Activated CD4-positive, alpha-beta memory T cell treated with anti-CD3 and anti-CD28 coated beads for 36 hours (primary cell): ENCODE measurements at places on chromosomes 3 and 15.
A peak's percentile ranks its signal among the peaks of the same experiment; 100 is the strongest.

DNA sequence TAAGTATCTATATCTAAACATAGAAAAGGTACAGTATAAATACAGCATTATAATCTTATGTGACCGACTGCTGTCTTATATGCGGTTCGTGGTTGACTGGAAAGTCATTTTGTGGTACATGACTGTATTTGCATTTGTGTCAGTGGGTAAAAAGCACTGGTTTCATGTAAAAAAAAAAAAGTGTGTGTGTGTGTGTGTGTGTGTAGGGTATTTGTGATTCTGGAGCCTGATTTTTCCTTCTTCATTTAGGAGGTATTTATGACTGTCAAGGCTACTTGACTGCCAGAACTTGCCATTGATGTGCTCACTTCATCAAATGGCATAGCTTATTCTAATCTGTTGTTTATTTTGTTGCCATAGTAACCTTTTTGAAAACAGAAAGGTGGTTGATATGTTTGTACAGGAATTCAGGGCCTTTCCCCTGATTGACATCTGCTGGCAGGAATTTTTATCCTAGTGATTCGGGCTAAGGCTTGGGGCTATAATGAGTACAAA lies 63.2 kb downstream of the AKAP13 start:
- no peak for DNase-seq

DNA sequence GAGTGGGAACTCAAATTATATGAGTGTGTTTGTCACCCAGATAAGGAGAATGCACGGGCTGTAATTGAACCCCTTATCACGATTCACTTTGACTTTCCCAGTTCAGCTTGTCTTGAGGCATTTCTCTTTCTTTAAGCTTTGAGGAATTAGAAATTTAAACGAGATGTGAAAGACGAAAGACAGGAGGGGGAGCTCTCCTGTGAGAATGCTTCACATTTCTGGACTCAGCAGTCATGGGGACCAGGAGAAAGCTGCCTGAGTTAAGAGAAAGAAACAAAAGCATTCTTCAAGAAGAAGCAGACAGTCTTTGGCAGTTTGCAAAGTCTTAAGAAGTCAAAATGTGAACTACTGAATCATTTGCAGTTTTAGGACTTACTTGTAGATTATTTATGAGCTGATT lies 205.6 kb downstream of the NECTIN3 start:
- DNase-seq: no peak

DNA sequence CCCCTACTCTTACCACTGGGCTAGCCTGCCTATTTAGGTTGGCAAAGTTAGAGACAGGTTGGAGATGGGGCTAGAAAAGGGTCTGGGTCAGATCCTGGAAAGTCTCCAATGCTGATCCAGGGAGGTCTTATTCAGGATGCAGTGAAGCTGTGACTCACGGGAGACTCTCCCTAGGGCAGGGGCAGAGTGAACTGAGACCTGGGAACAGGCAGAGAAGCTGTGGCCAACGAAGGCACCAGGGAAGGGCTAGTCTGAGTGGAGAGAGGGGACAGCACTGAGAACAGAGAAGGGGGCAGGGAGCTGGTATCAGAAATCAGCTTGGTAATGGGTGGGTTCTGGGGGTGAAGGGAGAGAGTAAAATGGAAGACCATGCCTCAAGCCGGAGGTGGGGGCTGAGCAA lies 2.2 kb downstream of the LTF start:
- DNase-seq: no peak

DNA sequence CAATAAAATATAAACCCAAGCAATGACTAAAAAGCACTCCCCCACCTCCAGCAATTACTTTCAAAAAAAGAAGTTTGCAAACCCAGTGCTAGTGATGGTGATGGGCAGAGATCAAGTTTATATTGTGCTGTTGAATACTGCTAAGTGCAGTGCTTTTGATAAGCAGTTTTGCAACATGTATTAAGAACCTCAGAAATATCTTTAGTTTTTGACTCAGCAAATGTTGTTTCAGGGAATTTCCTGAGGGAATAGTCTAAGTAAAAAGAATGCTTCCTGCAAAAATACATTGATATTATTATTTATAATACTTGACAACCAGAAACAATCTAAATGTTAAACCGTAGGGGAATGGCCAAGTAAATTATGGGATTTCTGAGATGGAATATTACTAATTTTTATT lies 69.3 kb downstream of the ADAMTSL3 start:
- DNase-seq: no peak

DNA sequence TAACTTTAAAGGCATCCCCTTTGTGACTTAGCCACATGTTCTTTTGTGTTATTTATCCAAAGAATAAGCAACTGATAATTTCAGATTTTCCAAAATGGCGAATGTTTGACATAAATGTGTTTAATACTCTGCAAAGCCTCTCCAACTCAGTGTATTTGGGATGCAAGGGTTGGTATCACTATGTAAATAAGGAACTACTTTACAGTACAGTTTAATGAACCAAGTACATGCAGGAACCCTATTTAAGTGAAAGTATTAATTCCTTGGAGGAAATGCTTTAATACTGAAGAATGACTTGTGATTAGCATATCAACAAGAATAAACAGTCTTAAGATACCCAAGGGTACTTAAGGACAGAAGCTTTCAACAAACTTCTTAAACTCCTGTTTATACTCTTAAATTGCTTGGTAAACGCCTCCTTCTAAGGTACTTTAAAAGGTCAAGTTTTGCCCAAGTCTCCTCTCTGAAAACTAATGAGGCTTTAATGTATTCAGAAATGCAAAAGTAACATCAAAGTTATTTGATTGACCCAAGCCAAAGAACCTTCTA lies 107.7 kb downstream of the TNIK start:
- no peak for DNase-seq

- no peak for DNase-seq
Observed at GRCh38 chr3:127572735-127573134, 17.8 kb downstream of the TPRA1 start.

- no peak for DNase-seq
Observed at GRCh38 chr15:61682891-61683735, 377.1 kb downstream of the VPS13C start.

- peak; percentile 92 for DNase-seq
Observed at GRCh38 chr3:52685285-52685708, 416 bp downstream of the PBRM1 start.

- DNase-seq: no peak
Observed at GRCh38 chr3:23067116-23067515, 136.0 kb upstream of the UBE2E2 start.

DNA sequence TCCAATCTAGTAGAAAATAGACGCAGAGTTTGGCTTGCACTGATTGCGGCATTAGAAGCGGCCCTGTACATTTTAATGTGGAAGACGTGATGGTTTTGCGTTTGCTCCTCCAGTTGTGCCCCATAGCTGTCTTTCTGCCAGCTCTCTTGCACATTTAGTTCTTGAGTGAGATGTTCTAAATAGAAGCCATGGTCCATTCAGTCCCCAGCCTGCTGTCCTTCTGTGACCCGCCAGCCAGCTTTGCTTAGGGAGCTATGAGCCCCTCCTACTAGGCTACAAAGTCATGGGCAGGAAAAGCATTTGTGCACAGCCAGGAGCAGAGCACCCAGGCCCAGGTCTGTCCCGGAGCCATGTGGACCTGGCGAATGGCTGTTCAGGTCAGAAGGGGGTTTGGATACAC lies 50.3 kb downstream of the APBA2 start:
- DNase-seq: no peak

GRCh38 chr3:50567011-50567385 lies 549 bp downstream of the C3orf18 start:
- DNase-seq: no peak

- peak; percentile 69 for DNase-seq
Observed at GRCh38 chr3:19146685-19147650, 1.3 kb upstream of the KCNH8 start.

DNA sequence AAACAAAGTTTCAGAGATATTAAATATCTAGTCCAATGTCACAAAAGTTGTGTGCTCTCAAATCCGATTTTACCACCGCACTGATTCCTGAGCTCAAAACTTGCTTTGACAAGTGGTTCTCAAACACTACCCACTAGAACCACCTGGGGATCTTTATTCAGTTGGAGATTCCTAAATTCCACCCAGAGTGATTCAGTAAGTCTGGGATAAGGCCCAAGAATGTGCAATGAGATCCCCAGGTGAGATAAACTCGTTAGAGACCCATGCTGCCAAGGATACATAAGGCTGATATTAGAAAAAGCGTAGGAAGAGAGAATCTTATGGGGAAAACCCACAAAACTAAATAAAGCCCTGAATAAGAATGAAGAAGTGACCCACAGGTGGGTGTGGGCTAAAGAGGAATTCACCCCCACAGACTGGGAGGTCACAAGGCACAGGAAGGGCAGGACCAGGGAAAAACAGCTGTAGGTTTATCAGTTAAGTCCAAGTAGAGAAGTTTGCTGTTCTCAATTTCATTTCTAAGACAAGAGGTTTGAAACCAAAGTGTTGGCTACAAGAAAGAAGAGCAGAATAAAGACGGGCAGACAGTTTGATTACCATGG lies 11.5 kb upstream of the RPS17 start:
- DNase-seq: no peak

DNA sequence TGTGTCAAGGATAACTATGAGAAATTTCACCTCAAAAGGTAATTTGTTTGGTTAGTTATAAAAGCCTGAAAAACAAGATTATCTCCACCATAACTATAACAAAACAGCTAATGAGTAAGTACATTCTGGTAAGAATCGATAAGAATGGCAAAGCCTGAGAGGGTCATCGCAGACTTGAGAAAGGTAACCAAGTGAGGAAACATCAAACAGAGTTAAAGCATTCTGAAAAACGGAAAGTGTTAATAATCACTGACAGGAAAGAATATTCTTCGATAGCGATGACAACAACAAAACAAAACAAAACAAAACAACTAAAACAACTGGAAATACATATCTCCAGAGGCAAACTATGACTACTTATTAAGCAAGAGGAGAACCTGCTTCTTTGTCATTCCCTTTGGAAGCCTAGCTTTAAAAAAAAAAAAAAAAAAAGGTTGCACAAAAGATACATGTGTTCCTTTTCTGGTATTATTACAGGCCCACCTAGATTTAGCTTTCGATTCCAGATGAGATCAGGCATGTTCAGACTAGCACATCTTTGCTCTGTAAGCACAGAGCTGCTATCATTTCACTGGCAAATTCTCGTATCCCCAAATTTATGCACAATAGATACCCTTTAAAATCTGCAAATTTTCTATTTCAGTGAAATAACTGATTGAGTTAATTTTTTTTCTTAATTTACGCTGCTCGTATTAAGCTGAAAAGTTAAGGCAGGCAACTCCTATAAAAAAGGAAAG lies 155.6 kb downstream of the TIGIT start:
- DNase-seq: no peak

- no peak for DNase-seq
Observed at GRCh38 chr3:140177943-140178342, 243.0 kb downstream of the CLSTN2 start.

GRCh38 chr3:159451482-159451881 lies 537.2 kb upstream of the IL12A start:
- DNase-seq: no peak

DNA sequence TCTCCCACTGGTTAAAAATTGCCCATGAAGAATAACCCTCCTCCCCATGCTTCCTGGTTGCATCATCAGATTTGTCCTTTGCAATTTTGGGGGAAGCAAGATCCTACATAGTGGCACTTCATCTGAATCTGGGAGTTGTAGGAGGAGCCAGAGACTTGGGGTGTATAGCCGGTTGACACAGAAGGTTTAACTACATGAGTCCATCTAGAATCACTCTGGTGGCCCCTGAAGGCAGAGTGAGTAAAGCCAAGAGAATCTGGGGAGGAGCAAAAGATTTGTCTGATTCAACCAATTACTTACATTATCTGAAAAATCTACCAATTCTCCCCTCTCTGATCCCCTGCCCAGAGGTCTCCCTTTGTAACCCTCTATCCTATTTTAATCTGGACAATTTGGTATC lies 50.1 kb downstream of the SYN2 start:
- no peak for DNase-seq

DNA sequence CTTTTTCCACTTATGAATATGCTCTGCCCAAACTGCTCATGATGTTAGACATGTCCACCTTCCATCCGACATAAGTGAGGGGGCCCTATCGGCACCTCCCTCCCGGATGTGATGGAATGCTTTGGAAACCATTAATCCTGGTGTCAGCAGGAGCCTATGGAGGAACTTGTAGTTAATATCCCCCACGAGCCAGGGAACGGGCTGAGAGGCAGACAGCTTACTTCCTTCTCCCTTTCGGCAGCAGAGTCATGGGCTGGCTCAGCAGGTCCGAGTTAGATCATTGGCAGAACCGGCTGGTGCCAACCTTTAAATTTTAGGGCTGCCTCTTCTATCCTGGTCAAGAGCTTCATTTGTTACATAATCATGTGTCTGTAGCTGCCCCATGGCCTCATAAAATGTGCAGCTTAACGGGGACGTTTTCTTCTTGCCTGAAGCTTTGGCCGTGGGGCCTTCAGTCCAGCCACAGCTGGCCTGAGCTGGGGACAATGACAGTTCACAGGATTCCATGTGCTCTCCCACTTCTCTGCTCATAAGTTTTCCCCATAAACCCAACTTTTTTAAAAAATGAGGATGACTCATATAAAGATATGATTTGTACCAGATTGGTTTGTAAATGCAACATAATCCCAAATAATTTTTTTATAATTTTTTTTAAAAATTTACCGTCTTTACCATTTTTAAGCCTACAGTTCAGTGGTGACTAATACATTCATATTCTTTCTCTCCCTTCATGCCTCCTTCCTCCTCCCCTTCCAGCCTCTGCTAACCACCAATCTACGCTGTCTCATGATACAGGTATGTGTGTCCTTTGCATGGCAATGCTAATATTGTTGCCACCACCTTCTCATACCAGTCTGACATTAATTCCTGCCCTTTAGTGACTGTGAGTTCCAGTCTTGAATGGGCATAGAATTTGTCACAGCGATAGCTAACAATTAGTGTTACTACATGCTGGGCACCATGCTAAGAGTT lies 62.2 kb upstream of the RGMA start:
- no peak for DNase-seq

DNA sequence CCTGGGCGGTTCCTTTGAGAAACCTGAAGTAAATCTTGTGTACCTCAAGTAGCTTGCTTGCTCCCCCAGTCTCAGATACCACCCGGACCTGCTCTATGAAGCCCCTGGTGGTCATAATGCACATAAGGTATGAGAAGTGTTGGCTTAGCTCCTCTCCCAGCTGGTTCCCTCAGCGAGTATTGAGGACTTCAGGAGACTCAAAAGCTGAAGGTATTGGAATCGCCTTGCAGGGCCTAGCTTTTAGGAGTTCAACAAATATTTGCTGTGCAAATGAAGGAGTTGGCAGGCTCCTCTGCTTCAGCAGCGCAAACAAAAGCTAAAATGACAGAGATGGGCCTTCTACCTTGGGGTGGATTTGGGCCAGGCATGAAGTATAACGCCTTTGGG lies 1.7 kb downstream of the CMTM8 start:
- peak; percentile 56 for DNase-seq

- DNase-seq: no peak
Observed at GRCh38 chr3:125403789-125404188, 28.7 kb upstream of the ZNF148 start.

GRCh38 chr3:125079675-125080045 lies 23.9 kb upstream of the HEG1 start:
- DNase-seq: no peak
